ENCODE measurements at places on chromosomes 6 and 20. TPM values are rescaled to one million over a fixed set of nuclear protein-coding genes. Genes with fewer than 3 reads are reported as not detected.
A peak's percentile ranks its signal among the peaks of the same experiment; 100 is the strongest.

LY6G6F gene
- polyA plus RNA-seq, result 2.5 TPM

- H3K36me3 ChIP-seq, result no peaks in the 10 kb centered on the region
- DNase-seq, result no peak
- no peak overlapping the region for H3K4me3 ChIP-seq
- H3K27ac ChIP-seq, result no peak overlapping the region
- no peaks in the 10 kb centered on the region for H3K4me1 ChIP-seq
Observed at GRCh38 chr20:60512443-60512842, 554.2 kb downstream of the CDH26 start.

DNA sequence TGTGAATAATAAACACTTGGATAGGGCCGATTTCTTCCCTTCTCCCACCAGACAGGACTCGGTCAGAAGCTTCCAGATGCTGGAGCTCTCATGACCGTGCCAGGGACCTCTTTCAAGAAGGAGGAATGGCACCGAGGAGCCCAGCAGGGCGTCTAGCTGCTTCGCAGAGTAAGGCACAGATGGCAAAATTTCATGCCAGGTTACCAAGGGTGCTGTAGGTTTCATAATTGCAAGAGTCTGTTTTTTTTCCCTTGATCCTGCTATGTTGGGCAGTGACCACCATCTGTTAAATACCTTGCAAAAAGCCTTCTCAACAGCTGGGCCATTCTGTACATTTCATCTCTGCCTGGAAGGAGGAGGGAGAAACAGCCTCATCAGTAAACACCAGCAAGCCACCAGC lies 111.8 kb downstream of the EDN3 start:
- no peaks in the 10 kb centered on the region for H3K27me3 ChIP-seq
- DNase-seq, result no peak
- no peak overlapping the region for H3K27ac ChIP-seq
- H3K4me1 ChIP-seq, result no peaks in the 10 kb centered on the region
- no peaks in the 10 kb centered on the region for H3K36me3 ChIP-seq

DNA sequence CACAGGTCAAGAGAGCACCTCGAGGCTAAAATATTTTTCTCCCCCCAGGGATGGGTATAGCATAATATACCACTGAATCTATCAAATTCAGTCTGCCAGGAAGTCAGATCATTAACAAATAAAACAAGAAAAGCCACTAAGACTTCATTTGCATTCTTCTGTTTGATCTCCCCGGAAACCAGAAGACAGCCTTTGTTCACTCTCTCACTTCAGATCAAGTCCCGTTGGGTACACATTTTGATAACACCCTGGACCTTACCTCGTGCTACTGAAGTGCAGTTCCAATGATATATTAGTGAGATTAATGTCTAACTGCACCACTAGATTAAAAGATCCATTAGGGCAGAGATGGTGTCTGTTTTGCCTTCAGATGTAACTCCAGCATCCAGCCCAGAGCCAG lies 157.7 kb upstream of the B3GAT2 start:
- no peak overlapping the region for H3K27ac ChIP-seq
- H3K36me3 ChIP-seq, result peaks cover 4% of the 10 kb centered on the region
- no peak for DNase-seq
- H3K27me3 ChIP-seq, result peaks cover 7% of the 10 kb centered on the region

UFL1 gene
- polyA plus RNA-seq, result 11.3 TPM

- H3K27me3 ChIP-seq, result peaks cover 10% of the 10 kb centered on the region
- H3K27ac ChIP-seq, result no peak overlapping the region
- H3K36me3 ChIP-seq, result no peaks in the 10 kb centered on the region
- DNase-seq, result no peak
- peak overlapping the region; percentile 79 for H3K4me3 ChIP-seq
- peaks cover 14% of the 10 kb centered on the region for H3K4me1 ChIP-seq
Observed at GRCh38 chr6:27311806-27312145, 297 bp downstream of the POM121L2 start.

DNA sequence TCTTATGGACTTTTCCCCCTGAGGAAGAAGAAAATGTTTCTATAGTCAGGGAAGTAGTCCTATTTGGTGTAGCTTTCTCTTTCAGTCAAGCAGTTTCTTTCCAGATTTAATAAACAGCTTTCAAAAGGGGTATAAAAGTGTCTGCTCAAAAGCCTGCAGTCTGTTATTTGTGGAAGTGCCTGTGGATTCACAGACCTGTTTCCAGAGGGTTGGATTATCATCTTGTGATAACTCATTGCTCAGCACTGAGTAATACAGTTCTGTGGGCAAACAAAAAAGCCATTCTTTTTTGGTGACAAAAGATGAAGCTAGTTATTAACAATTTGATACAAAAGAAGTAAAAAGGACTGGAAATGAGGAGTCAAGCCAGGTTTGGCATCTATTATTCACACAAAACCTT lies 358.2 kb upstream of the ID4 start:
- peaks cover 3% of the 10 kb centered on the region for H3K27me3 ChIP-seq
- H3K36me3 ChIP-seq, result no peaks in the 10 kb centered on the region
- no peaks in the 10 kb centered on the region for H3K4me1 ChIP-seq
- DNase-seq, result no peak
- H3K27ac ChIP-seq, result no peak overlapping the region

GRCh38 chr6:122872311-122872710 lies 83.3 kb downstream of the SMPDL3A start:
- H3K4me1 ChIP-seq, result no peaks in the 10 kb centered on the region
- DNase-seq, result no peak
- no peaks in the 10 kb centered on the region for H3K36me3 ChIP-seq

ALDH5A1 gene
- polyA plus RNA-seq, result 3.6 TPM

Data from immature natural killer cell (primary cell).